ENCODE measurements at places on chromosomes 2 and 18.

DNA sequence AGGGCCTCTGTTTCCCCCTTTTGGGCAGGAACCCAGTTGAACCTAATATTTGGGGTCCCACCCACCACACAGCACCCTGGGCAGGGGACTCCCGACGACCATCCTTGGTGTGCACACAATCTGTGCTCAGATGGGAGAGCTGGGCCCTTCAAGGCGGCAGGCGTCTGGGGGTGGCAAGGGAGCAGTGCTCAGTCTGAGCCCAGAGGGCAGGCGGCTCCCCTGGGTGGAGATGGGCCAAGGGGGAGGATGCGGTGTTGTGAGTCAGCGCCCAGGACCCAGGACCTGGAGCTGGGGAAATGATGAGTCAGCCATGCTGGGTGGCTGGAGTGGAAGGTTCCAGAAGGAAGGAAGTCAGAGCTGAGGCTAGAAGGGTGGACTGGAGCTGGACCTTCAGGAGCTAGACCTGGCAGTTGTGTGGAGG is 3.8 kb downstream of the PROM2 start:
- no peak for DNase-seq

GRCh38 chr2:103880081-103880834 is 973.7 kb upstream of the POU3F3 start:
- no peak for DNase-seq

- DNase-seq, result no peak
These were observed 32.8 kb downstream of the INSIG2 start for GRCh38 chr2:118121101-118121500.

- no peak for DNase-seq
These were observed 36.9 kb downstream of the ATOH8 start for GRCh38 chr2:85790499-85791188.

DNA sequence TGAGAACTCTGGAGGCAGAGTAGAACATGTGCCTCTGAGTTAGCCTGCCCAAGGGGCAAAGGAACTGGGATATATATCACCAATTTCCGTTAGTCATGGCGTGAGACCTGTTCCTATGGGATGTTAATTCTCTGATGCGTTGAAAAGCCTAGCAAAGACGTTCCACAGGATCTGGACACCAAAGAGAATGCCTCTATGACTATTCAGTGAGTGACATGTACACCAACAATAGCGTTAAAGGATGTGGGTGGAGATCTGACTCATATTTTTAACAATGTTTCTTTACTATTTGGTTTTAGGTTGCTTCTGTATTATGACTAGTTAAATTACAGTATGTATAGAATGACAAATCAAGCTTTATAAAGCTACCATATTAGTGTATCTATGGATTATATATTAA is 320.9 kb upstream of the MC4R start:
- DNase-seq, result peak; percentile 15

DNA sequence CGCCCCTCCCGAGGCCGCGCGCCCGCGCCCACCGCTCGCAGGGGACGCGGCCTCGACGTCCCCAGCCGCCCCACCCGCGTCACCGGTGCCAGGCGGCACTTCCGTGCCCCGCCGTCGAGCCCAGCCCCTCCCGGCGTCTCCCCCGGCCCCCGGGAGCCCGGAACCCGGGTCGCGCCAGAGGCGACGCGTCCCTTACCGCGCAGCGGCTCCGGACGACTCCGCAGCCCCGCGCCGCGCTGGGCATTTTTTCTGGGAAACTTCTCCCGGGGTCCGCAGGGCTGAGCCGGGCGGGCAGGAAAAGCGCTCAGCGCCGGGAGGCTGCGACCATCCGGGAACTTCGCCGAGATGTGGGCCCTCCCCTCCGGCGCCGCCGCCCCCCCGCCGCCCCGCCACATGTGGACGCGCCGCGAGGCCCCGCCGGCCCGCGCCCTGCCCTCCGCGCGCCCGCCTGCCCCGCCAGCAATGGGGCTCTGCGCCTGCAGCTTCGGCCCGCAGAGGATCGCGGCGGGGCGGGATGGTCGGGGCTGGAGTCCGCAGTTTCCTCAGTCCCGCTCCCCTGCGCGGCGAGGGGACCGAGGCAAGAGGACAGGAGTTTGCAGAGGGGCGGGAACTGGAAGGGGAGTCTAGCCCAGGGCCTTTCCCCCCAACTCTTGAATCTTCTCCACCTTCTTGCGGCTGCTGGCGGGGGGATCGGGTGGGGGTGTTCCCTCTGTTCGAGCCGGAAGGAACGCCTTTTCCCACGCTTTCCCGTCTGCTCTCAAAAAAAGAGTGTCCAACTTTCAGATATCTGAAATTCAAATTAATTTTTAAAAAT is 81.5 kb downstream of the CHRNA1 start:
- DNase-seq, result peak; percentile 29

GRCh38 chr2:226077031-226077430 is 677.5 kb downstream of the NYAP2 start:
- DNase-seq, result no peak

DNA sequence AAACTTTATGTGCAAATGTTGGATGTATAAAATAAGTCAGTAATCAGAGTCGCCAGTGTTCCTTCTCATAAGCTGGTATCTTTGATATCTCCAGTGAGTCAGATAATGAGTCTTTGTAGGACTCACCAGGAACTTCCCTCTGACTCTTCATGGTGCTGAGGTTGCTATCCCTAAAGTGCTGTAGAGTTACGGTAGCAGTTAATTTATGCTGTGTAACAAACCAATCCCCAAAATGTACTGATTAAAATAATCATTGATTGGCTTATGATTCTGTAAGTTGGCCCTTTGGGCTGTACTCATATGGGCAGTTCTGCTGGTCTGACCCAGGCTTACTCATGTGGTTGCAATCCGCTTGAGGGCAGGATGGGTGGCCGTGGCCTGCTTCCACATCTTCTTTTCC is 43.8 kb downstream of the MAIP1 start:
- DNase-seq, result no peak

GRCh38 chr2:32739664-32740063 is 111.8 kb downstream of the TTC27 start:
- no peak for DNase-seq

DNA sequence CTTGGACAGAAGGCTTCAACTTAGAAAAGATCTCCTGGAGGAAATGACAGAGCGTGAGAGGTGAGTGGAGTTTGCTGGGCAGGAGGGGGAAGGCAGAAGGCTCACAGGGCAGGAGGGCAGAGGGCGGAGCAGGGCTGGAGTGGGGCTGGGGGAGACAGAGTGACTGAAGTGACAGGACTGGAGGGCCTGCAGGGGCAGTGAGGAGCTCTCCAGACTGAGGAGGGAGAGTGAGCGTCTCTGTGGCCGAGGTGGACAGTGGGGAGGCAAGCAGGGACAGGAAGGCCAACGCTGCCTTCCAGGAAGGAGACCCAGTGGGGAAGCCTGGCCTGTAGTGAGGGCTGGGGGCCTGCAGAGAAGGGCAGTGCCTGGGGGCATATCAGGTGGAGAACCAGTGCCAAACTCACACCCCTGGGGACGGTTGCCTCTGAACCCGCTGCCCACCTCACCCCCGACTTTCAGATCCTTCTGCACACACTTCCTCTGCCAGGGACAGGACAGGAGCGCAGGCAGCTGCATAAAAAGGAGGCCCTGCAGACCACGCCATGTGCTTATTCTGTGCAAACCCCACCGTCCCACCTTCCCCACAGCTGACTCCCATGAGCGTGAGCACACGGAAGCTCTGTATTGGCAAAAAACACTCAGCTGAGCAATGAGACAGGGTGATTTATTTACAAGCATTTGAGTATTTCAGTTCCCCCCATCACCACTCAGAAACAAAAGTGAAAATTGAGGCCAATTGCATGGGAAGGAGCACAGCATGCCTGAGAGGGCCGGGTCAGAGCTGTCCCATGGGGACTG is 244.3 kb downstream of the FAM210A start:
- no peak for DNase-seq

DNA sequence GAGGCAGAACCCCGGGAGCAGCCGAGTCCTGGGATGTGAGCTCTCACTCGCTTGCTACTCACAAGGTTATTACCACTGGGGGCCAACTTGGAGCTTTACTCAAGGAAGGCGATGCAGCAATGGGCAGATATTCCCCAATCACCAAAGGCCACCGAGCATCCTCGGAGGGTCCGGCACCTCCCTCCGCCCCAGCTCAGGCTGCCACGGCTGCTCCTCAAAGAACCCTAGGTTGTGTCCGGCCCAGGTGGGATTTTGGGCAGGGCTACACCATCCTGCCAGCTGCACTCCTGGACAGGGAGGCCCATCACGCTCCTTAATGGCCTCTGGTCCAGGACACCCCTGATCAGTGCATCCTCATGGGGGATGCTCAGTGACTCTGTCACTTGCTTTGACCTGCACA is 24.8 kb downstream of the FBLN7 start:
- DNase-seq, result no peak

DNA sequence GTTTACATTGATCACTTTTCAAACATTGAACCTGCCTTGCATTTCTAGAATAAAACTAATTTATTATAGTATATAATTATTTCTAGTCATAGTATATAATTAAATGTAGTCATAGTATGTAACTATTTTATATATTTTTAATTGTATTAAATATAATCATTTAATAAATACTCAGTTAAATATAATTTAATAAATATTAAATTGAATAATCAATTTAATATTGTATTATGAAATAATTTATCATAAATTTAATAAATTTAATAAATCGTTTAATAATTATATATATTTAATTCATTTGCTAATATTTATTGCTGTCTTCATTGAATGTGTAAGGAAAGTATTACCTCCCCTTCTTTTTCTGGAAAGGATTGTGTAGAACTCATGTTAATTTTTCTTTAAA is 225.6 kb upstream of the NRP2 start:
- no peak for DNase-seq

GRCh38 chr2:238684362-238685326 is 163.2 kb upstream of the TWIST2 start:
- DNase-seq, result peak; percentile 91

GRCh38 chr2:163698857-163699256 is 37.0 kb downstream of the FIGN start:
- no peak for DNase-seq

DNA sequence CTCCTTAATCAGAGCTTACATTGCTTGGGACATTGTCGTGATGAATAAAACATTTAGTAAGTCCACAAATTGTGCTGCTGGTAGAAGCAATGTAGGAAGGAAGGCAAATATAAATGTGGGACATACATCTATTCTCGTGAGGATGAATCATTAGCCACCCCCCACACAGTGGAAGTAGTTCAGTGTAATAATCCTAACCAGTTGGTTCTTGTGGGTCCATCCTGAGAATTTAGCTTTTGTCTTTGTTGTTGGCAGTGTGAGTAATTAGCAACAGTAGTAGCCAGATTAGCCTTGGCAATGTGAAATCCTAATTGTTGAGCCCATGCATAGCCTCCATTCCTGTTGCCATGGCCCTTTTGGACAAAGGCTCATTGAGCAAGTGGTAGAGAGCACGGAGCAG is 532.1 kb downstream of the FBXO15 start:
- DNase-seq, result no peak

DNA sequence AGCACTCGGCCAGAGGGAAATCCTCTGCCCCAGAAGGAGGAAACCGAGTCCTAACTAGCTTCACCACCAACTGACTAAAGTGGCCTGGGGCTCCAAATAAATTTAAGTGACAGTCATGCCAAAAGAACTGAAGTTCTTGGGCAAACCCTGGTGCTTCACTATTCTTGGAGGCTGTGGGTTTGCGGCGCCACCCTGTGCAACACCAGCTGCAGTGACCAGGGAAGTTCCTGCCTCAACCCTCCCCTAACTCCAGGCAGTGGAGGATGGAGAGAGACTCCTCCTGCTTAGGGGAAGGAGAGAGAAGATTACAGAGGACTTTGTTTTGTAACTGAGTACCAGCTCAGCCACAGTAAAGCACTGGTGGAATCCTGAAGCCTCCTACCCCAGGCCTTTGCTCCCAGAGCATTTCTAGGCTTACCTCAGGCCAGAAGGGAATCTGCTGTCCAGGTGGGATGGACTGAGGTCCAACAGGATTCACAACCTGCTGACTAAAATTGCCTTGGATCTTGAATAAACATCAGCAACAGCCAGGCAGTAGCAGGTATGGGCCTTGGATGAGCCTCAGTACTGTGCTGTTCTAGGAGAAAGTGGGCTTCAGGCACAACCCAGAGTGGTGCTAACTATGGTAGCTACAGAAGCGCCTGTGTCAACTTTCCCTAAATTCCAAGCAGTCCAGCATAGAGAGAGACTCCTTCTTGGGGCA is 29.4 kb upstream of the BMP10 start:
- no peak for DNase-seq

DNA sequence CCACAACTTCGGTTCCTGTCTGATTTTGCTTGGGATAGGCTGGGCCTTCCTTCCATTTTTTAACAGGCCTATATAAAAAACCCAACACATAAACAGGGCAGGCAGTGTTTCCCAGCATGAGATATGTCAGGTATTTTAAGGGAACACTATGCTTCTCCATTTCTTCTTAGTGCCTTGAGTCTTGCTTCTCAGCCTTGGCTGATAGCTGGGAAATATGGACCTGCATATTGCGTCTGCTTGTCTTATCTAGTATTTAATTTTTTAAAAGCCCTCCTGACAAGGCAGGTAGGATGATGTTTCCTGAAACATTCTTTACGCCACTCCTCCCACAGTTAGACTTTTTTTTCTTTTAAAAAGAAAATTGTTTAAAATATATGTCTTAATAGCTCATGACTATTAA is 45.5 kb upstream of the NABP1 start:
- no peak for DNase-seq

- no peak for DNase-seq
These were observed 473.5 kb downstream of the RIT2 start for GRCh38 chr18:42641996-42642395.

DNA sequence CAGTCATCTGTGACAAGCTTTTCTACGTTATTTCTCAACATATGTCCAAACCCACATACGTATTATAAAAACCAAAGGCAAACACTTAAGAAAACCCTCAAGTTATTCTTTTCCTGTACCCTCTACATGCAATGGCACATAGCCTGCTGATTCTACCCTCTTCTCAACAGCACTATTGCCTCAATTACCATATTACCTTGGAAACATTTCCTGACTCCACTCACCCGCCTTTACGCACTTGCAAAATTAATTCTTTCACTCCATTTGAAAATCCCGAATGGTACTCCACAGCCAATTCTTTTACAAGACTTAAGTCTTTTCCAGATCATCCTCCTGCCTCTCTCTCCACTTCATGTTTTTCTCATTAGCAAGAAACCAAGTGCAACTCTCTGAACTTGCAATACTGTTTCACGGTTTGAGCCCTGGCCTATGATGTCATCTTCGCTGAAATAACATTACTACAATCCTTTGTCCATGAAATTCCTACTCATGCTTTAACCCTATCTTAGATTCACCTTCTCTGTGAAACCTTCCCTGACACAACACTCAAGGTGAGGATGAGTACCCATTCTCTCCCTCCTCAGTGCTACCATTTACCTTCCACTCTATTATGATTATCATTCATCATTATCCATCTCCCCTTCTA is 29.0 kb downstream of the SESTD1 start:
- no peak for DNase-seq

DNA sequence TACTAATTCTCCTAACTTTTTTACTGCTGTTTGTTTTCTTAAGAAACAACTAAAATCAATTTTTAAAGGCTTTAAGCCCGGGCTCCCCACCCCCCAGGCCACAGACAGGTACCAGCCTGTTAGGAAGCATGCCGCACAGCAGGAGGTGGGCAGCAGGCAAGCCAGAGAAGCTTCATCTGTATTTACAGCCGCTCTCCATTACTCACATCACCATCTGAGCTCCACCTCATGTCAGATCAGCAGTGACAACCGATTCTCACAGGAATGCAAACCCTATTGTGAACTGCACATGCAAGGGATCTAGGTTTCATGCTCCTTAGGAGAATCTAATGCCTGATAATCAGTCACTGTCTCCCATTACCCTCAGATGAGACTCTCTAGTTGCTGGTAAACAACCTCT is 517.0 kb downstream of the NRXN1 start:
- DNase-seq, result no peak

GRCh38 chr2:224173933-224174332 is 134.8 kb upstream of the SERPINE2 start:
- DNase-seq, result no peak

GRCh38 chr18:57619876-57620275 is 1.8 kb downstream of the NARS1 start:
- DNase-seq, result no peak

Measured in COLO829 (cell line).